SK-N-SH (cell line): ENCODE measurements at places on chromosomes 1 and 21. TPM values are rescaled to one million over a fixed set of nuclear protein-coding genes. Genes with fewer than 3 reads are reported as not detected.

AGO1 gene
- 7.8 and 9.5 TPM in 2 replicates for polyA plus RNA-seq

SELE gene
- 0.02 and 0.10 TPM in 2 replicates for polyA plus RNA-seq

ECM1 gene
- 20.2 and 32.3 TPM in 2 replicates for polyA plus RNA-seq

ARHGEF16 gene
- 0.10 and 0.18 TPM in 2 replicates for polyA plus RNA-seq

KPRP gene
- polyA plus RNA-seq: not detected in 2 replicates

KCNJ6 gene
- not detected in 2 replicates for polyA plus RNA-seq

CD34 gene
- polyA plus RNA-seq: 0.59 and 0.62 TPM in 2 replicates

PTAFR gene
- 0.05 and 0.06 TPM in 2 replicates for polyA plus RNA-seq

ALG14 gene
- polyA plus RNA-seq: 2.5 and 2.6 TPM in 2 replicates

TMIGD3 gene
- not detected in 2 replicates for polyA plus RNA-seq

RAB13 gene
- polyA plus RNA-seq: 156 and 164 TPM in 2 replicates

DNA sequence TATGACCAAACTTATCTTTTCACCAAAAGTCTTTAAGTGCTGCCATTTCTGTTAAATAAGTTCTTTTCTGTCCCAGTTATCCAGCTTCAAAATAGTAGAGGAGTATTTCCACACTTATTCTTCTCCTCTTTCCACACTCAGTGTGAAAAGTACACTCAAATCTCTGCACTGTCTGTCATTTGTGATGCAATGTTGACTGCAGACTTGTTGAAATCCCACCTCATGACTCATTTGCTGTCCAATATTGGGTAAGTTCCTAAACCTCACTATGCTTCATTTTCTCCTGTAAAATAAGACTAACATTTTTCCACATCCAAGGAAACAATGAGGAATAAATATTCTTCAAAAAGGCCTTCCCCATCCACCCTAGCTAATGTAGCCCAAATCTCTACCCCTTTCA is 17.5 kb downstream of the LRRIQ3 start:
- no peak for DNase-seq

- DNase-seq: no peak
Observed at GRCh38 chr21:35465741-35466140, 416.6 kb upstream of the RUNX1 start.

DNA sequence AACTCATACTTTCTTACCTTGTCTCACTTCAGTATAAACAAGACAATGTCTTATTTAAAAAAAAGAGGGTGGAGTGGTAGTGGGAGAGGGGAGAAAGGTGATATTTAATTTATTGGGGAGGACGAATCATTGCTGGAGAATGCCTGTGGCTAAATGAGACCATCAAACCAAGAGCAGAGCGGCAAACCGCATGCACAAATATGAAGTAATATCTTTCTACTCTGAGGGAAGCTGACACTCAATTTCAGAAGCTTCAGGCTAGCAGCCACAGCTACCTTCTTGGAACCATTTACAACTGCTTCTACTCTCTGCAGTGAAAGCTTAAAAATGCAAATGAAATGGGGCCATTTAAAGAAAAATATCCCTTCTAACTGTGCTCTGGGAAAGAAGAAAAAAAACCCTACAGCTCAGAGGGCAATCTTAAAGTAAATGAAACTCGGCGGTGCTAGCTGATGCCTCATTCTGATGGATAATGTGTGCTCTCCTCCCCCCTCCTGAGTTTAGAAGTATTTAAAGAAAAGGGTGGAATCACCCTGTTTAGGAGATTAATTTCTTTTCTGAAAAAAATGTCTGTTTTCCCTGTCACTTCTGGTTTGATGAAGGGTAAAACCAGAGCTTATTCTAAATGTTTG is 178.2 kb upstream of the CAMK1G start:
- DNase-seq: no peak

DNA sequence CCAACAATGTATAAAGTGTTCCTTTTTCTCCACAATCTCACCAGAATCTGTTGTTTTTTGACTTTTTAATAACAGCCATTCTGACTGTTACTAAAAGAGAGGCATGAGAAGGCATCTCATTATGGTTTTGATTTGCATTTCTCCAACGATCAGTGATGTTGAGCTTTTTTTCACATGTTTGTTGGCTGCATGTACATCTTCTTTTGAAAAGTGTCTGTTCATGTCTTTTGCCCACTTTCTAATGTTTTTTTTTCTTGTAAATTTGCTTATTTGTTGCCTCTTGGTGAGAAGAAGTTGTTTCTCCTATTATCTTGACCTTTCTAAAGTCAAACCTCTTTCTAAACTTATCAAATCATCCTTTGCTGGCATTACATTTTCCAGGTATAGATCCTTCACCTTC is 80.8 kb downstream of the ACBD6 start:
- no peak for DNase-seq

- no peak for DNase-seq
Observed at GRCh38 chr1:20361401-20361800, 70.7 kb downstream of the VWA5B1 start.

- no peak for DNase-seq
Observed at GRCh38 chr1:25525361-25525688, 18.1 kb upstream of the LDLRAP1 start.

DNA sequence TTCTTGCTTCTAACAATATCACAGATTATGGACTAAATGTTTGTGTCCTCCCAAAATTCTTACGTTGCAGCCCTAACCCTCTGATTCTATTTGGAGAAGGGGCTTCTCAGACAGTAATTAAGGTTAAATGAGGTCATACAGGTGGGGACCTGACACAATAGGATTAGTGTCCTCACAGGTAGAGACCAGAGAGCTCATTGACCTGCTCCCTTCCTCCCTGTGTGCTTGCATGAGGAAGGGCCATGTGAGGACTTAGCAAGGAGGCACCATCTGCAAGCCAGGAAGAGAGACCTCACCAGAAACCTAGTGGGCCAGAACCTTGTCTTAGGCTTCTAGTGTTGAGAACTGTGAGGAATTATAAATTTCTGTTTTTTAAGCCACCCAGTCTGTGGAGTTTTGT is 322.6 kb downstream of the SMYD3 start:
- no peak for DNase-seq

GRCh38 chr1:234987415-234988154 is 141.1 kb downstream of the TOMM20 start:
- DNase-seq: no peak

DNA sequence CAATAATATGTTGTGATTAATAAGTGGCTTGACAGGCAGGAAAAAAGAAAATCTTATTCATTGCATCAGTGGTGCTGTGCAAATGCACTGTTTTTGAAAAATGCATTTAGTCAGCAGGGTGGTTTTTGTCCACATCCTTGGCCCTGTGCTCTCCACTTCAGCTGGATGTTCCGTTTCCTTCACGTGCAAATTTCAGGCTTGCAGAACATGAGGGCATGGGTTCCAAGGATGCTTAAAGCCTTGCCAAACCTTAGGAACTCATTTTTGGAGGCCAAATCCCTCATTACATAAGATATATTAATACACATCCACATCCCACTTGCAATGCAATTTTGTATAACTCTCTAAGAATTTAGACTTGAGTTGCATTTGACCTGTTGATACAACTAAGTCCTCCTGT is 410.1 kb downstream of the PRDM2 start:
- DNase-seq: no peak

DNA sequence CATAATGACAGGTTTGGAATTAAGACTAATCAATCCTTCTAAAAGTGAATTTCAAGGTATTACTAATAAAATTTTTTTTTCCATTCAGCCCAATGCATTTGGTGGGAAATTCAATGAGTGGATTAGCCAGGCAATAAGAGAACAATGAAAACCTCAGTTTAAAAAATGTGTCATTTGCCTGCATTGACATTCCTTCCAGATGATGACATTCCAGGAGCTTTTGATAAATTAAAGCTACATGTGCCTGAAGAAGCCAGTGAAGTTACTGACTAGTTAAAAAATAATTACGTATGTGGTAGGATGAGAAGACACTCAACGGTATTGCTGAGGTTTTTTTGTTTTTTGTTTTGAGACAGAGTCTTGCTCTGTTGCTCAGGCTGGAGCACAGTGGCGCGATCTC is 37.9 kb upstream of the RC3H1 start:
- no peak for DNase-seq

DNA sequence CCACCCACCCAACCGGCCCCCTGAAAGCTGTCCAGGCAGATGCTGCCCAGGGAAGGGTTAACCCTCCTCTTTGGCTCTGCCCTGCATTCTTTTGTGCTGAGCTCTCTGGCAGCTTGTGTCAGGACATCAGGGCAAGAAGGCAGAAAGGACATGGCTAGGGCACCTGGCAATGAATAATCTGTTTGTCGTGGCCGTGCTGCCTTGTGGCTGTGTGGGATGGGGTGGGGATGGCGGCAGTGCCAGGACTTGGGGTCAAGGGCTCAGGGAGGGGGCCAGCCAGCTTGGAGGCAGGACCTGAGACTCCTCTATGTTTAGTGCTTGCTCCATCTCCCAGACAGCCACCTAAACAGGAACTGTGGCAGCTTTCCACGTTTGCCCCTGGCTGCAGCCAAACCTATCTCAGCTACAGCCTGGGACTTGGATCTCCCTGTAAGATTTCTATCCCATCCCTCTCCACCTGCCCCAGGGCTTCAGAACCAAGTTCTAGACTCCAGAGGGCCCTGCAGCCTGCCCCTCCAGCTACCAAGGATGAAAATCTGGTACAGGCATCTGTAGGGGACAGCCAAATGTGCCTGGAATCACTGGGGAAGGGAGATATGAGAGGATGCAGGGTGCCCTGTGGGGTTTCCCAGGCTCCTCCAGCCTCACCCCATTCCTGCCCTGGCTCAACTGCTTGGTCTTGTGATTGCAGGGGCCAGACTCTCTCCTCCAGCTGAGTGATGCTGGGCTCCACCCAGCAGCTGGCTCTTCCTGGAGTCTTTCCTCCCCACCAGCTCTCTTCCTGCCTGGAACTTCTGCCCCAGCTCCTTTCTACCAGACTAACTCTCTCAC is 9.6 kb upstream of the GPR37L1 start:
- no peak for DNase-seq

GRCh38 chr1:220733086-220733601 is 15.0 kb upstream of the MTARC2 start:
- DNase-seq: peak; percentile 84

GRCh38 chr21:36125512-36126207 is 9.2 kb upstream of the CBR3 start:
- DNase-seq: peak; percentile 60

DNA sequence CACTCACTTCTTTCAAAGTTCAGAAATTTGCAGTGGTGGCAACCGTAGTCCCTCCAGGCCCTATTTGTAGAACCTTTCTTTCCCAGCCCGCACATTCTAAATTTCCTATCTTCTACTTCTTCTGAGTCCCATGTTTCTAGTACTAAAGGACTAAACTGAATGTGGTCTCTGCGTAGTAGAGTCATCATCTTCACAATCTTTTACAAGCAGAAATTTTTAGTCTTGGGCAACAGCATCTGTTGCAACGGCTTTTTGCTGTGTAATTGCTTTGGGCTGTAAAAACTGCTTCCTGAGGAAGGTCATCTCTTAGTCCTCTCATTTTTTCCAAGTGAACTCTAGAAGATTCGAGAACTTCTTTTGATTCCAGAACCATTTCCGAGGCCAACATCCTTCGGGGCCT is 23.9 kb downstream of the VAV3 start:
- no peak for DNase-seq

GRCh38 chr1:24541711-24542346 is 14.1 kb upstream of the NCMAP start:
- DNase-seq: peak; percentile 46

DNA sequence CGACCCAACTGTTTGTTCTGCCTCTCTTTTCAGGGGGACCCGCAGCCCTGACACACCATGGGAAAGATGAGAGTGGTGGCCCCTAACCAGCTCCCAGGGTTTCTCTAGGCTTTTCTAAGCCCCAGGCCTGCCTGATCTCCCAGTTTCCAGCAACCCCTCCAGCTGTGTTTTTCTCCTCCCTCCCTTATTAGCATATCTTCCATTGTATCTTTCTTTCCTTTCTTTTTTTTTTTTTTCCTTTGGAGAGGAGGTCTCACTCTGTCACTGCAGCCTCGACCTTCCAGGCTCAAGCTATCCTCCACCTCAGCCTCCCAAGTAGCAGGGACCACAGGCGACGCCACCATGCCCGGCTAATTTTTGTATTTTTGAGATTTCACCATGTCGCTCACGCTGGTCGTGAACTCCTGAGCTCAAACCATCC is 1.8 kb upstream of the CERS2 start:
- DNase-seq: no peak

DNA sequence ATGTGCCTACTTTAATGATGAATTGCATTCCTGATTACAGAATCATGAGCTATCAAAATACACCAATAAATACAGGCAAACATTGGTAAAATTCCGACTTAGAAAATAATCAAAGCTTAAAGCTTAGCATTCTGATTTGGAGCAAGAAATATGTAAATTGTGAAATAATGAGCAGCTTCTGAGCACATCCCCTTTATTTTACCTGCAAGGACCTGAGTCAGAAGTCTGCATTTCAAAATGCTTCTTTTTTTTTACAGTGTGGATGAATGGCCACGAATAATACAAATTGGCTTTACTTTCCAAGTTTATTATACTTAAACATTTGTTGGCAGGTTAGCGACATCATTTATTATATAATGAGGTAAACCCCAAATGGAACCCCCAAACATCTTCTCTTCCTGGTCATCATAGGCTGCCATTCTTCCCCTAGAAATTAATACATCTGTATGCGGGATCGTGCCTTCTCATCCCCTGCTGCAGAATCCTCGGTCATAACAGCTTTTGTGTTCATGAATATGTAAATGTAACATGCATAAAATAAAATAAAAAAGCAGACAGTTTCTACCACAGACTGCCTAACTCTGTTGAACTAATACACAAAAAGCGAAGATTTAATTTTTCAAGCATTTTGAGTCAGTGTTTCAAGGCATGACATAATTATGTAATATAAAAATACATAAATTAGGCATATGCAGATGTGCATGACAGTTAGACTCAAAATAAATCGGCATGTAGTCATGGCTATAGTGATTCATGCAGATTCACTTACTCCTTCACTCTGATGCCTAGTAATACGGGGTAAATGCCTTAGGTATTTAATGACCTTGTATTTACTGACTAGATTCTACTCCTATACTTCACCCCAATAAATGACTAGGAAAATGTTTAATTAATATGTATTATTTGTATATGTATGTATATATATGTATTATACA is 339.7 kb downstream of the USP25 start:
- DNase-seq: no peak

DNA sequence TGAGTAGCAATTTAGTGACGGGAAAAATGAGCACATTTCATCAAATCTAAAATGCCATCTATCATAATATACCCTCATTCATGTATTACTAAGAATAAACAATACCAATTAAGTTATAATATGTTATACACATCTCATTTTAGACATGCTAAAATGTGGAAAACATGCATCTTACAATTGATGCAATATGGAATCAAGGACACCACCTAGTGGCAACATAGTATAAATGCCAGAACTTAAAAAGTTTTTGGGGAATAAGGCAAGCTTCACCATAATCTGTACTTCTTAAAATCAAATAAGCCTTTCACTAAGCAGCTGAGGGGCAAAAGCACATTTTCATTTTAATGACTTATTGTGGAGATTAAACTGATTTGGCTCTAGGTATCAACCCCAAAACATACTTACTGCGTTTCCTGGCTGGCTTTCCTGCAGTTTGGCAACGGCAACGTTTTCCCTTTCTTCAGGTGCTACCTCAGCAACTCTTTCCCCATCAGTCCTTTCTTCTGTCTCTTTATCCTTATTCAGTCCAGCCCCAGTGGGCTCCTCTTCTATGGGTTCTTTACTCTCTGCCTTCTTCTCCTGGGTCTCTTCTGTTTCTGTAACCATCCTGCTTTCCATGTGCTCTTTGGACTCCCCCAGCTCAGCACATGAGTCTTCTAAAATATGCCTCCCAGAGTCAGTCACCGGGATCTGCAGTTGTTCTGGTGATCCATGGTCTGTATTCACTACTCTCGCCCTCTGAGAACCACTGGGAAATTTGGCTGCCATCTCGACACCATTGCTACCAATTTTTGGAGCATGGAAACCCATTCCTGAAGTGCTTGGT is 11.4 kb downstream of the SDE2 start:
- peak; percentile 45 for DNase-seq

- no peak for DNase-seq
Observed at GRCh38 chr1:33117440-33118085, 36.6 kb downstream of the AZIN2 start.
